ENCODE measurements at places on chromosomes 3 and 15.

- DNase-seq, result no peak
Observed at GRCh38 chr3:17980863-17981262, 238.4 kb upstream of the TBC1D5 start.

GRCh38 chr15:22839046-22839695 lies 705 bp downstream of the NIPA2 start:
- no peak for DNase-seq

GRCh38 chr3:127214975-127215374 lies 22.0 kb downstream of the PRR23E start:
- no peak for DNase-seq

DNA sequence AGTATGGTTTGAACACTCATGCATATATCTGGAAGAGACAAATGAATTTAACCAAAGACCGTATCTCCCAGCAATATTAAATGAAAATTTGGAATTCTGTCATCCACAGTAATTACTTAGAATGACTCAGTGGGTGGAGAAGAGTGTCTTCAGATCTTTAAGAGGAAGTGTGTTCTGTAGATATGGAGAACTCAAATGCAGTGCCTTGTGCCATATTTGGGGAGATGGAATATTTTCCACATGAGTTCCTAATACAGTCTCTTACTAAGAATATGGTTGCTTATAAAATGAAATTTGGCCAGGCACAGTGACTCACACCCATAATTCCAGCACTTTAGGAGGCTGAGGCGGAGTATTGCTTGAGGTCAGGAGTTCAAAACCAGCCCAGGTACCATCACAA lies 40.5 kb downstream of the ANO10 start:
- DNase-seq, result no peak

- no peak for DNase-seq
Observed at GRCh38 chr3:64381367-64381766, 156.1 kb upstream of the PRICKLE2 start.

Data from anterior cingulate cortex (tissue), 58 donors.